ENCODE measurements at places on chromosomes 13 and 19.

DNA sequence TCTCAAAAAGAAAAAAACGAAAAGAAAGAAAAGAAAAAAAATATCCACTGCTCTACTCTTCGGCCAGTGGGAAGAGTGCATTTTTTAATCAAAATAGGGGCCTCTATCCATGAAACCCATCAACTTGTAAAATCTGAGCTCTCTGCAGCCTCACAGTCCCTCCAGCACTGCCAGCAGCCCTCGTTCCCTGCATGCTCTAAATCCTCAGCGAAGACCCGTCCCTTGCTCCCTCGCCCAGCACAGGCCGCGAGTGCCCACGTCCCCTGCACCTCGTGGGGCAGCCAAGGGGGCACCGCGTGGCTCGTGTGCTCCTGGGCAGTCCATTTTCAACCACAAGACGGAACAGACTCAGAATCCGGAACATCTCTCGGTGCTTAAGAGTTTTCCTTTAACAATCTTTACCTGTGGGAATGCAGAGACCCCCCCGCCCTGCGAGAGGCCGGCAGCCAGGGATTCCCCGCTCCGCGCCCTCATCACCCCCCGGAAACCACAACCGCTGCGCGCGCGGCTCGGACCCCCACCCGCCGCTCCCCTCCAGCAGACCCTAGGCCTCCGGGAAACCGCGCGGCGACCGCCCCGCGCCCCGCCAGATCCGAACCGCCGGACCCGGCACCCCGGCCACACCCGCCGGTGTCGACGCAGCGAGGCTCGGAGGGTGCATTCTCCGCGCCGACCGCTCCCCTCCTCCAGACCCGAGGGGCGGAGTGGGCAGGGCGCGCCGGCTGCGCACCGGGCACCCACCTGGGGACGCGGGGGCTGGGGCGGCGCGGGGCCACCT lies 638 bp downstream of the ANKRD27 start:
- H3K36me3 ChIP-seq = no peaks in the 10 kb centered on the region
- H3K4me3 ChIP-seq = peak overlapping the region; percentile 89
- H3K27ac ChIP-seq = peak overlapping the region; percentile 67
- H3K4me1 ChIP-seq = peaks cover 21% of the 10 kb centered on the region

DNA sequence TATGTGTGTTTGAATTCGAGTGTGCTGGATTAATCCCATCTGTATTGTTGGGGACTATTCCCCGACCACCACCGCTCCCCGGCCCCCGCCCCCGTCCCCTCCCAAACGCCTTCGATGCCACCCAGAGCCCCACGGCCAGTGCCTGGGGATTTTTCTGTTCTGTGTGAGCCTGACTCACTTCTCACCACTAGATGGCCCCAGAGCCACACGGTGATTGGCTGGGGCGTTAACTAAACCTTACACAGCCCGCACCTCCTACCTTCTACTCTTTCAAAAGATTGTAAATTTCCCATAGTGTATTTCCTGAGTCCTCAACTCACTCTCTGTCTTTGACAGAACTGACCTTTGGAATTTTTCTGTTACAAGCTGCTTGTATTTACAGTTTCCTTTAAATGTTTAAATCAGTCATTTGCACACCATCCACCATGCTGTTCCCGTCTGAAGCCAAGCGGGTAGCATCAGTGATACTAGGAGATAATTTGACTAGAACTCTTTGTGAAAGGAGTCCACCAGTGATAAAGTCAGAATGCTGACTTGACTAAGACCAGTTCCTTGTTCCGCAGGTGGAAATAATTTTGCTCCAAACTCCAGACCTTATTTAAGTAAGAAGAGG lies 61.4 kb downstream of the RFX2 start:
- H3K36me3 ChIP-seq = no peaks in the 10 kb centered on the region
- no peak overlapping the region for H3K4me3 ChIP-seq
- H3K4me1 ChIP-seq = no peaks in the 10 kb centered on the region
- peak; percentile 66 for DNase-seq
- H3K27ac ChIP-seq = no peak overlapping the region

- peaks cover 43% of the 10 kb centered on the region for H3K4me1 ChIP-seq
- no peaks in the 10 kb centered on the region for H3K36me3 ChIP-seq
- DNase-seq = no peak
- no peak overlapping the region for H3K4me3 ChIP-seq
These were observed 79.6 kb upstream of the DOCK9 start for GRCh38 chr13:99057310-99057975.

DNA sequence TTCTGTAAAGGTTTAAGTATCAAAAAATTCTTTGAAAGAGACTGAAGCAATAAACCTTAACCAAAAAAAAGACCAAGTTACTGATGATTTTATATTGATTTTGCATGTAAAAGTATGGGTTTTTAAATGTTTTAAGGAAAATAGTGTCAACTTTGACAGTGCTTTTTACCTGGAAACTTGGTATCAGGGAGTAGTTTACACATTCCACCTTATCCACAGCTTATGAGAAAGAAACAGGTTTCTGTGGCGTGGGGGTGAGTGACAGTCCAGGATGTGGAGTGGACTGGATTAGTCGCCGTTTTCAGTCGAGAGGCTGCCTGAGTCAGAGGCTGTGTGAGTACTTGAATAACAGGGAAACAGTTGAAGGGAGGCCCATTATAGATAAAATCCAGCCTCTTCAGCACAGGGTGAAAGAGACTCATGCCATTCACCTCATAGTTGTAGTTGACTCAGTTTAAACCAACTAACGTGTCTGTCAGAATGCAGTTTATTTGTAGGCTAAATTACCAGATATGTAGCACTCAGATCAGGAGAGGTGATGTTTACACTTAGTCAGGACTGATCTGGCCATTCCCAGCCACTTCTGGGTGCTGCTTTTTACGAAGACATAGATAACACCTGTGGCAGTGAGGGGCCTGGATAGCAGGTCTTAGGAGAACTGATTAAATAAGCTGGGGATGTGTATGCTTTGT lies 595 bp upstream of the GPR183 start:
- peak; percentile 39 for DNase-seq
- peaks cover 54% of the 10 kb centered on the region for H3K4me1 ChIP-seq
- H3K36me3 ChIP-seq = peaks cover 20% of the 10 kb centered on the region
- H3K4me3 ChIP-seq = peak overlapping the region; percentile 85

GRCh38 chr13:52925775-52926285 lies 77.4 kb upstream of the PCDH8 start:
- no peaks in the 10 kb centered on the region for H3K4me1 ChIP-seq
- no peak overlapping the region for H3K4me3 ChIP-seq
- H3K27ac ChIP-seq = no peak overlapping the region
- no peaks in the 10 kb centered on the region for H3K36me3 ChIP-seq

- no peaks in the 10 kb centered on the region for H3K4me1 ChIP-seq
- DNase-seq = no peak
- no peak overlapping the region for H3K4me3 ChIP-seq
- no peaks in the 10 kb centered on the region for H3K27me3 ChIP-seq
- no peak overlapping the region for H3K27ac ChIP-seq
These were observed 429.3 kb downstream of the PCDH20 start for GRCh38 chr13:60986301-60986700.

GRCh38 chr19:47713046-47714021 lies at the start of gene EHD2:
Gene EHD2 (plus strand): TSS chr19:47713422. CDS start chr19:47716613, 3,191 bp downstream.
- no peaks in the 10 kb centered on the region for H3K4me1 ChIP-seq
- H3K27me3 ChIP-seq = peaks cover 9% of the 10 kb centered on the region
- DNase-seq = no peak
- H3K27ac ChIP-seq = no peak within 1 kb of the TSS
- no peak within 1 kb of the TSS for H3K4me3 ChIP-seq

GRCh38 chr13:42373048-42373812 lies 101.3 kb downstream of the AKAP11 start:
- H3K4me1 ChIP-seq = peaks cover 2% of the 10 kb centered on the region
- H3K4me3 ChIP-seq = no peak overlapping the region
- DNase-seq = no peak
- no peaks in the 10 kb centered on the region for H3K27me3 ChIP-seq
- no peaks in the 10 kb centered on the region for H3K36me3 ChIP-seq

- no peaks in the 10 kb centered on the region for H3K27me3 ChIP-seq
- no peak overlapping the region for H3K4me3 ChIP-seq
- H3K36me3 ChIP-seq = no peaks in the 10 kb centered on the region
- no peak for DNase-seq
- no peaks in the 10 kb centered on the region for H3K4me1 ChIP-seq
- H3K27ac ChIP-seq = no peak overlapping the region
These were observed 881.9 kb downstream of the SLITRK6 start for GRCh38 chr13:84917252-84917878.

- no peaks in the 10 kb centered on the region for H3K36me3 ChIP-seq
- H3K27ac ChIP-seq = no peak overlapping the region
- DNase-seq = no peak
- no peaks in the 10 kb centered on the region for H3K27me3 ChIP-seq
These were observed 5.6 kb downstream of the TLE6 start for GRCh38 chr19:2982983-2983350.

DNA sequence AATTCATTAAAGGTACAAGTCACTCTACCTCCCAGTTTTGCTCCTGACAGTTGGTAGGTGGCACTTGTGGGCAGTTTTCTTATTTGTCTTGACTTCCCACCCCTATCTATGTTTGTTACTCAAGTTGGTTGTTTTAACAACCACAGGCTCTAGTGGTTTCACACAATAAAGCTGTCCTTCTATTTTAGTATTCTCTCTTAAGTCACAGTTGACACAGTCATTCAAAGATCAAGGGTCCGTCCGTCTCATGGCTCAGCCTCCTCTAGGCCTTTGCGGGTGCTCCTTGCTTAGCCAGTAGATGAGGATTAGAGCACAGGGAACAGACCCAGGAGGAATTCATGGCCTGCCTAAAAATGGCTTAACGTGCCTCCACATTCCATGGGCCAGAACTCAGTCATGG lies 573.7 kb downstream of the IRS2 start:
- H3K27ac ChIP-seq = no peak overlapping the region
- DNase-seq = no peak
- H3K4me3 ChIP-seq = no peak overlapping the region
- no peaks in the 10 kb centered on the region for H3K4me1 ChIP-seq

- H3K36me3 ChIP-seq = no peaks in the 10 kb centered on the region
These were observed 97.8 kb upstream of the UBL3 start for GRCh38 chr13:29948244-29948643.

DNA sequence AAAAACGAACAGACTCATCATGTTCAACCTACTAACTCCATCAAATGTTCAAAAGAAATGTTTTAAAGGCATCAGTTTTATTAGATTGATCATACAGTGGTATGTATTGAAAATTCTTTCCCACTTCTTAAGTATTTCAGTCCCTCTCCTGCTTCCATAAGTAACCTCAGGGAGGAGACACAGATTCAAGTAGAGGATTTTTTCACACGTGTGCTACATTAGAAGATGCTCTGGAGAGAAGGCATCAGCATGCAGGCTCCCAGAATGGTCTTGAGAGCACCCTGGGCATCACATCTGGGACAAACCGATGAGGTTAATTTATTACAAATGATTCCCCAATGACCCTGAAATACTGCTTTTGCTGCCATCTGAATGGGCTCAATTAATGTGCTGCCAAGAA lies 3.6 kb downstream of the GPR12 start:
- H3K27ac ChIP-seq = no peak overlapping the region
- DNase-seq = no peak
- H3K4me1 ChIP-seq = peaks cover 6% of the 10 kb centered on the region
- no peaks in the 10 kb centered on the region for H3K36me3 ChIP-seq

- no peaks in the 10 kb centered on the region for H3K4me1 ChIP-seq
- no peak for DNase-seq
- no peak overlapping the region for H3K4me3 ChIP-seq
These were observed 14.7 kb upstream of the PDCD5 start for GRCh38 chr19:32566246-32566830.

- H3K27ac ChIP-seq = no peak overlapping the region
- DNase-seq = no peak
- H3K4me3 ChIP-seq = no peak overlapping the region
- no peaks in the 10 kb centered on the region for H3K27me3 ChIP-seq
These were observed 14.1 kb upstream of the HMGB1 start for GRCh38 chr13:30479883-30480219.

DNA sequence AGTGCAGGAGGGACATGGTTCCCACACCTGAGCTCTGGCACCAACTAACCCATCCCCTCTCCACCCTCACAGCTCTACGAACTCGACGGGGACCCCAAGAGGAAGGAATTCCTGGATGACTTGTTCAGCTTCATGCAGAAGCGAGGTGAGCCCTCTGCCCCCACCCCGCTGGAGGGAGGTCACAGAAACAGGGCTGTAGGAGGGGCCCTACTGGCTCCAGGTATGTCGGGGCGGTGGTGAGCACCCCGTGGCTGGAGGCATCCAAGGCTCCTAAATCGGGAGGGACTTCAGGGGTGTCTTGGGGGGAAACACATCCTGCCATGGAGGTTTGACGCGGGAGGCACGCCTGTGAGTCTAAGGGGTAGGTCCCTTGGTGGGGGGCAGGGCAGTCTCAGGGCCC lies 24.1 kb upstream of the WDR18 start:
- H3K36me3 ChIP-seq = no peaks in the 10 kb centered on the region
- no peak overlapping the region for H3K27ac ChIP-seq
- DNase-seq = no peak
- H3K4me3 ChIP-seq = no peak overlapping the region
- H3K4me1 ChIP-seq = no peaks in the 10 kb centered on the region

- no peaks in the 10 kb centered on the region for H3K36me3 ChIP-seq
- no peak overlapping the region for H3K27ac ChIP-seq
- no peak for DNase-seq
- no peak overlapping the region for H3K4me3 ChIP-seq
- H3K4me1 ChIP-seq = no peaks in the 10 kb centered on the region
These were observed 18.0 kb downstream of the OR7C2 start for GRCh38 chr19:14959263-14959662.

- peak; percentile 41 for DNase-seq
- H3K4me3 ChIP-seq = peak overlapping the region; percentile 52
- peaks cover 13% of the 10 kb centered on the region for H3K4me1 ChIP-seq
- H3K27me3 ChIP-seq = no peaks in the 10 kb centered on the region
- H3K36me3 ChIP-seq = no peaks in the 10 kb centered on the region
These were observed 8.8 kb downstream of the GIPR start for GRCh38 chr19:45676851-45677263.

DNA sequence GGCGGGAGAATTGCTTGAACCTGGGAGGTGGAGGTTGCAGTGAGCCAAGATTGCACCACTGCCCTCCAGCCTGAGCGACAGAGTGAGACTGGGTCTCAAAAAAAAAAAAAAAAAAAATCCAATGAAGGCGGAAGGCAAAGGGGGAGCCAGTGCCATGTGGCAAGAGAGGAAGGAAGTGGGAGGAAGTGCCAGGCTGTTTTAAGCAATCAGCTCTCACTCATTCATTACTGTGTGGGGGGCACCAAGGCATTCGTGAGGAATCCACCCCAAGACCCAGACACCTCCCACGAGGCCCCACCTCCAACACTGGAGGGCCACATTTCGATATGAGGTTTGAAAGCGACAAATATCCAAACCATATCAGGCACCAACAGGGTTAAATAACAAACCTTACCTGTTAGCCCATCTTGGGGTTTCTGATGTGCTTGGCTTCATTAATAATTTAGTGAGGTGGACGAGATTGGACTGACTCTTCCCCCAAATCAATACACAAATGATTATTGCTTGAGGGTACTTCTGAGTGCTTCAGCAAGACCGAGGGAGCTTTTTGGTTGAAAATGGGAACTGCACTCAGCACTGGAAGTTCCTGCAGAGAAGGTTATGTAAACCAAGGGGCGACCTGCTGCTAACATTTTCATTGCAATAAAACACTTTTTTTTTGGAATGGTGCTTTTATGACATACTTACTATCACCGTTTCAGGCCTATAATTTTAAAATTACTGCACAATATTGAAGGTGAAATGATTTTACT lies 7.5 kb upstream of the LRP3 start:
- H3K27ac ChIP-seq = no peak overlapping the region
- no peaks in the 10 kb centered on the region for H3K36me3 ChIP-seq
- no peaks in the 10 kb centered on the region for H3K27me3 ChIP-seq
- H3K4me1 ChIP-seq = no peaks in the 10 kb centered on the region
- H3K4me3 ChIP-seq = no peak overlapping the region

GRCh38 chr13:25963674-25964073 lies 88.1 kb downstream of the SHISA2 start:
- no peak overlapping the region for H3K27ac ChIP-seq
- H3K4me3 ChIP-seq = no peak overlapping the region
- no peaks in the 10 kb centered on the region for H3K36me3 ChIP-seq
- DNase-seq = no peak
- no peaks in the 10 kb centered on the region for H3K4me1 ChIP-seq
- no peaks in the 10 kb centered on the region for H3K27me3 ChIP-seq
